ENCODE measurements at places on chromosomes 6 and 20.

DNA sequence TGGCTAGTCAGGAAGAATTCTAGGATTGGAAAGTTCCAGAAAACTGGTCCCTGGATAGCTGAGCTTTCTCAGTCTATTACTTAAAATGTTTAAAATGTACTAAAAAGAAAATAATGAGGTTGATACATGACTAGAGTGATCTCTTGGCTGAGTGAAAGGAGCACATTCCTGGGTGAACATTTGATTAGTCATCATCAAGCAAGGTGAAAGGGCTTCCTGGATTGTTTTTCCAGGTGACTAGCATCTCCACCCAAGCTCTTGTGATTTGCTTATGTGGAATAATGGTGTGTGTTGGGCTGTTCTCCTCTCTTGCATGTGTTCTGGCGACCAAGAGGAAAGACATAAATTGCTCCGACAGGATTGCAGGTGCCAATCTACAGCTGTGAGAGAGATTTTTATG, 42.9 kb downstream of the PKIB start:
- no peak for DNase-seq

GRCh38 chr20:49914310-49915117, 815 bp downstream of the SPATA2 start:
- no peak for DNase-seq

- no peak for DNase-seq
Observed at GRCh38 chr6:15399641-15400470, 154.0 kb downstream of the JARID2 start.

DNA sequence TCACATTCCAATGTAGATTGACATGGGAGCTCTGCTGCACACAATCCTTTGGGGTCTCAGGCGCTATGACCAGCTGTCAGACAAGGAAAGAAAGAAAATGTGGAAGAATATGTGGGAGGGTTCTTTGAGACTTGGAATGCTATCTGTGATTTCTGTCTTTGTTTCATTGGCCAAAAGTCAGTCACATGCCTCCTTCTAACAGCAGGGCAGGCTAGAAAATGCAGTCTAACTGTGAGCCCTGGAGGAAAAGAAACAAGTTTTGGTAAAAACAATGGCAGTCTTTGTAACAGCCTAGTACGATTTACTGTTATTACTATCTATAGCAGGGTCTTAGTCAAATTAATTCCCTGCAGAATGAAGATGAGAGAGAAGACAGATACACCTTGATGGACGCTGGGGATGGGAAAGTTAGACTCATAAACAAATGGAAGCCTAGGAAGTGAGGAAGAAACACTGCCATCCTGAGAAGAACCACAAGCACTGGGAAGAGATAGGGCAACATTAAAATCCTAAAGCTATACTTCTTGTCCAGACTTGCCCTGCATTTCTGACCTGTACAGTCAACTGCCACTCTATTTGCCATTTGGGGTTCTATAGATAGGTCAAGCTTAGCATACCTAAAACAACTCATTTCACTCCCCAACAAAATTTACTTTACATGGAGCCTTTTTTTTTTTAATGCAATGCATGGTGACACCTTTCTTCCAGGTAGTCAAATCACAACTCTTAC, 833.0 kb downstream of the KIF16B start:
- DNase-seq: no peak

- no peak for DNase-seq
Observed at GRCh38 chr6:146847426-146847825, 248.7 kb downstream of the ADGB start.

GRCh38 chr6:147579667-147580066, 71.2 kb downstream of the SAMD5 start:
- no peak for DNase-seq

GRCh38 chr6:4593951-4594350, 182.3 kb upstream of the CDYL start:
- DNase-seq: no peak

DNA sequence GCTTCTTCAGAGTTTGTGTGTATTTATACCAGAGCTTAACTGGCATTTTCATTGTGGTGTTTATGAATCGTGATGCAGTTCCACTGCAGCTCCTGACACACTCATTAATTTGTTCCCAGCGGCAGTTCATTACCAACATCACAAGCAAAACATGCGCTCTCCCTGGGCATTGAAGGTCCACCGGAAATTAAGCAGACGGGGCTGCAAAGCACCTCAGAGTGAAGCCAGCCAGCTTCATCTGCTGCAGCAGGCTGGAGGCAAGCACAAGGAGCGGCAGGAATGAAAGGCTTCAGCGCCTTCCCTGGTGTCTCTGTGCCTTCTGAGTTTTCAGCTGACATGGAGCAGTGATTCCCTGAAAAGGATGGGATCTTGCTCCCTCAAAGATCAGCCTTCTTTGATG, 246.0 kb upstream of the SPTLC3 start:
- DNase-seq: no peak

GRCh38 chr6:155384321-155384952, 70.2 kb upstream of the TFB1M start:
- no peak for DNase-seq

- DNase-seq: no peak
Observed at GRCh38 chr20:41167118-41167470, 29.8 kb downstream of the PLCG1 start.

All from NCI-H2081 treated with DMSO at 0.1 percent for 48 hours (cell line).